DMS53 (cell line): ENCODE measurements at places on chromosomes 12 and 14.

- DNase-seq: peak; percentile 78
Measured at GRCh38 chr12:118055144-118055557, 5.8 kb downstream of the WSB2 start.

DNA sequence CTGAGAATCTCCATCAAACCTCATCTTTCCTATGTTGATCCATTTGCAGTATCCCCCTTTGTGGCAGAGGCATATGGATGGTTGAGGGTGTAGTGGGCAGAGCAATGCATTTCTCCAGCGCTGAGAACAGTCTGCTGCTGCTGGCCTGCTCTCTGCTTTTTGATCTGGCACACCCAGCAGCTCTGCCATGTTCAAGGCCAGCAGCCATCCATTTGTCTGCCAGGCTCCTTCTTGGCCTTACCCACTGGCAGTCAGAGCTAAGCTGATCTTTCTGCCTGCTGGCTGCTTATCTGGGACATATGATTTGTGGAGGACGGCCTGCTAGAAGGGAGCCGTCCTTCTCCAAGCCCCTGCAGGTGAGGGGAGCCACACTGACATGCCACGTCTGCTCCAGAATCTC lies 17.0 kb downstream of the NPC2 start:
- DNase-seq: no peak

- DNase-seq: no peak
Measured at GRCh38 chr14:88546621-88547385, 8.0 kb downstream of the PTPN21 start.

DNA sequence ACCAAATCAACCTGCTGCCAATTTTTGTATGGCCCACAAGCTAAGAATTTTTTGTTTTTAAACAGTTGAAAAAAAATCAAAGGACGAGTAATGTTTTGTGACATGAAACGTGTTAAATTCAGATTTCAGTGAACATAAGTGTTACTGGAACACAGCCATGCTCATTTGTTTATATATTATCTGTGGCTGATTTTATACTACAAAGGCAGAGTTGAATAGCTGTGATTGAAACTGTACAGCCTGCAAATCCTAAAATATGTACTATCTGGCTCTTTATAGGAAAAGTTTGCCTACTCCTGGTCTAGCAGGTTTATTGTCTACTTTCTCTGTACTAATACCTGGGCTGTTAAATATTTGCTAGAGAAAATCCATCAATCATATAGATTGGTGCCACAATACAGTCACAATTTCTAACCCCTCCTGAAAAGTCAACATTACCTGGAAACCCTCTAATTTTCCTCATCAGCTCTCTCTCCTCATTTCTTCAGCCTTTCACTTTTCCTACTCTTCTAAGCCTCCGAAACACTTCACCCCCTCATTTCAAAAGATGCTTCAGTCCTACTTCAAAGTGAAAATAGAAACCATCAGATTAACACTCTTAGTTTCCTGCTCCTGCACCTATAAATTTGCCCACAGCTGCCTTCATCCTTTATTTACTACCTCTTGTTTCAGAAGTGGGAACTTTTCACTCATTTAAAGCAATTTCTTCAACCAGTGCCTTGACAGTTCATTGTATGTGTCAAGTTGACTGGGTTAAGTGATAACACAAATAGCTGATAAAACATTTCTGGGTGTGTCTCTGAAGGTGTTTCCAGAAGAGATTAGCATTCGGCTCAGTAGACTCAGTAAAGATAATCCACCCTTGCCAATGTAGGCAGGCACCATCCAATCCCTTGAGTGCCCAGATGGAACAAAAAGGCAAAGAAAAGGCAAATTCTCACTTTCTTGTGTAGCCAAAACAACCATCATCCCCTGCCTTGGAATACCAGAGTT lies 18.0 kb upstream of the C2CD5 start:
- DNase-seq: no peak

DNA sequence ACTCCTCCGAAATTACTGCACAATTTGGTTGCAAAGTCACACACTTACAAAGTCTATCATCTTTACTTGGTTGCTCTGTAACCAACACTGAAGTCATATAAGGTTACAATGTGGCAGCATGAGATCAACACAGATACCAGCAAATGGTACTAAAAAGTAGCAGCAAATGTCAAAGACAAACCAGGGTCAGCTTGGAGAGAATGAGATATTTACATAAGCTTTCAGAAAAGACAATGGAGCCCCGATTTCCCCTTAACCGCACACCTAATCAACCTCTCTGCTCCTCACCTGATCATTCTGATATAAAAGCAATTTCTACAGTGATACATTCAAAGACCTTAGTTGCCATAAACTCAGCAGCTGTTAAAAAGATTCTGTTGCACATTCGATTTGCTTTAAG lies 76.4 kb upstream of the FOXN3 start:
- no peak for DNase-seq

GRCh38 chr14:62736048-62737043 lies 308.9 kb downstream of the KCNH5 start:
- DNase-seq: no peak

- peak; percentile 92 for DNase-seq
Measured at GRCh38 chr14:76929927-76930326, 98.6 kb downstream of the IRF2BPL start.

- DNase-seq: no peak
Measured at GRCh38 chr14:50920482-50921230, 23.6 kb downstream of the PYGL start.

- peak; percentile 26 for DNase-seq
Measured at GRCh38 chr12:28776220-28776619, 372.9 kb upstream of the FAR2 start.

GRCh38 chr12:69064734-69065443 lies 131.9 kb upstream of the CPM start:
- DNase-seq: peak; percentile 19

- DNase-seq: no peak
Measured at GRCh38 chr12:50200552-50201273, 33.5 kb upstream of the CERS5 start.

DNA sequence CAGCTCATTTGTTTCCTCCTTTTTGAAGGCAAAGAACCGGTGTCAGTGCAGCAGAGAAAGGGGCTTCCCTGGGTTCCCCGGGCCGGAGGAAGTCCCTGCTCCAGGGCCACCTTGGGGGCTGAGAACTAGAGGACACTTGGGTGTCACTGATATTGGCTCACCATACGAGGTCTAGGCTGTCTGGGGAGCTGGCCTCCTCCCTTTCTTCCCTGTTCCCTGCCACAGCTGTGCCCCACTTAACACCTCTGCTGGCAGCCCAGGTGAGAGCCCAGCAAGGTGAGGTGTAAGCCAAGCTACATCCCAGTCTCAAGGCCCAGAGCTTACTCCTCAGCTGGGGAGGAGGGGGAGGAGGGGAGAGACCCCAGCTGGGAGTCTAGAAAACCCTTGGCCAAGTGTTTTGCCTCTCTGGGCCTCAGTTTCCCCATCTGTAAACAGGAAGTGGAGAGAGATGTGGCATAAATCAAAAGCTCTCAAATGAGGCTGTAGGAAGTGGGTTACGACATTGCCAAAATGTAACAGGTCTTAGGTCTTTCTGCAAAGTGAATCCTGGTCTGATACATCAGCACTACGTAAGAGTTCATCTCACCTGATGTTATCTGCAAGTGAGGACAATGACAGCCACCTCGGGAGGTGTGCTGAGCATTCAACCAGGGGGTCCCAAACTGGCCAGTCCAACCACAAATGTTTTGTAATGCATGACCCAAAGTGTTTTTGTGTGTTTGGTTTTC lies 25.5 kb downstream of the RASAL1 start:
- no peak for DNase-seq

GRCh38 chr14:97458661-97459579 lies 661.7 kb downstream of the VRK1 start:
- DNase-seq: no peak

DNA sequence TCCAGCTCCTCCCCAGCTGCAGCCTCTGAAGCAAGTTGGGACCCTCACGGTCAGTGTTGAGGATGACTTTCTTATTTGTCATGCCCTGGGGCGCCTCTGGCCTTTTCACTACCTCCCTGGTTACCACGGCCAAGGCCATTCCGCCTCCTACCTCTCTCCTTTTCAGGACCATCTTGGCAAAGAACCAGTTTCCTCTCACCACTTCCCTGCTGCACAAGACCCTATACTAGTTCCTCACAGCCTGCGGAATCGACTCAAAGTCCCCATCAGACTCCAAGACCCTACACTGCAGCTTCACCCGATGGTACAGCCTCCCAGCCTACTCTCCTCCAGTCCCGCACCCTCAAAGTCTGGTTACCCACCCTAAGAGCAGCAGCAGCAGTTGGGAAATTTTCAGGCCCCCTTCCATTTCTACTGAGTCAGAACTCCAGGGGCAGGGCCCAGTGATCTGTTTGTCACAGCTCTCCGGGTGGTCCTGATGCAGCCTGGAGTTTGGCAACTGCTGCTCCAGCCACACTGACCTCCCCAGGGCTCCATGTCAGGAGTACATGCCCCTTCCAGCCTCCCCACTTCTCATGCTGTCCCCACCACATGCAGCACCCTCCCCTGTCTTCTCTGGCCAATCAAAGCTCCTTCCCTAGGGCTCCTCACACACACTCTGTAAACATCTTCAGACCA lies 5.4 kb downstream of the VWF start:
- DNase-seq: no peak

GRCh38 chr14:36671149-36671548 lies 9.5 kb downstream of the PAX9 start:
- no peak for DNase-seq

DNA sequence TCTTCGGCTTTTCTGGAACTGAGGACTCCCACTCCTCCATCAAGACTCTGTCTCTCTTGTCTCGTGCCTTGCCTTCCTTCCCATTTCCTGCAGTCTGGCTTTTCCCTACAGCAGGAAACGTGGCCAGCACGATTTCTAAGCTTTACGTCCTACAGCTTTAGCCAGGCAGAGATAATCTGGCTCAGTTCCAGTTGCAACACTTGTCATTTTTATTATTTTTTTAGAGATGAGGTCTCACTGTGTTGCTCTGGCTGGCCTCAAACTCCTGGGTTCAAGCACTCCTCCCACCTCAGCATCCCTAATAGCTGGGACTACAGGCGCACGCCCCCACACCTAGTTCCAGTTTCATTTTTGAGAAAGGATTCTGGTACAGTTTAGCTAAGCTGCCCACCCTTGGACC lies 19.9 kb downstream of the CALM1 start:
- no peak for DNase-seq

GRCh38 chr12:22257100-22257499 lies 77.4 kb downstream of the ST8SIA1 start:
- no peak for DNase-seq

DNA sequence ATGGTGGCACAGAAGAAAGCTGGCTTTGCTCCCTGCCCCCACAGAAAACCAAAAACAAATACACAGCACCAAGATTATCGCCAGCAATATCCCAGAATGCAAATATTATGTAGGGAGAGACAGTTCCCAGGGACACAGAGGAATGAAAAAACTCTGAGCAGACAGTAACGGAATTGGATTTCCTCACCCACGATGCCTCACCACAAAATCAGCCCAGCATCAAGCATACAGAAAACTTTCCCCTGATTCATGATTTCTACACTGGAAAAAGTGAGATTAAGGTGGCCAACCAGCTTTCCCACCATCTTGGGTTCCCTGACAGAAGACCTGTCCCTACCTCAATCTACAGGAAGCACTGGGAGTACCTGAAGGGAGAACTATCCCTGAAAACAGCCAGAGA lies 36.6 kb downstream of the PARP11 start:
- DNase-seq: no peak

DNA sequence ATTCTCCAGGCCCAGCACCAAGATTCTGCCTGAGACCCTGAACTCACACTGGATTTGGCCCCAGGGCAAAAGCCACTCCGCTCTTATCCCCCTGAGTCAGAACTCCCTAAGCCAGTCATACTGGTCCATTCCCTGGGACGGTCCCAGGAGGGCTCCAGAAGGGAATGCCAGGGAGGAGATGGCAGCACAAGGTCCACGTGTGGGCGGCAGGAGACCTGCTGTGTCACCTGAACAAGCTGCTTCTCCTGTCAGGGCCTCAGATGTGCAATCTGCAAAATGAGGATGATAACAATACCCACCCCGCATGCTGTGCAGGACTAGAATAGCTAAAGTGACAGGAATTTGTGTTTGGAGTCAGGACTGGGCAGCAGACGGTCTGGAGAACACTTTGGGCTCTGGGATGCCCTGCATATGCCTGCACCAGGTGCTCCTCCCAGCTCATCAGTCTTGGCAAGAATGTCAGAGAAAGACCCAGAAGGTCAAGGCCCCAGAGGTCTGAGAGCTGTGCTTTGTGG lies 40.3 kb downstream of the CMKLR1 start:
- DNase-seq: no peak

DNA sequence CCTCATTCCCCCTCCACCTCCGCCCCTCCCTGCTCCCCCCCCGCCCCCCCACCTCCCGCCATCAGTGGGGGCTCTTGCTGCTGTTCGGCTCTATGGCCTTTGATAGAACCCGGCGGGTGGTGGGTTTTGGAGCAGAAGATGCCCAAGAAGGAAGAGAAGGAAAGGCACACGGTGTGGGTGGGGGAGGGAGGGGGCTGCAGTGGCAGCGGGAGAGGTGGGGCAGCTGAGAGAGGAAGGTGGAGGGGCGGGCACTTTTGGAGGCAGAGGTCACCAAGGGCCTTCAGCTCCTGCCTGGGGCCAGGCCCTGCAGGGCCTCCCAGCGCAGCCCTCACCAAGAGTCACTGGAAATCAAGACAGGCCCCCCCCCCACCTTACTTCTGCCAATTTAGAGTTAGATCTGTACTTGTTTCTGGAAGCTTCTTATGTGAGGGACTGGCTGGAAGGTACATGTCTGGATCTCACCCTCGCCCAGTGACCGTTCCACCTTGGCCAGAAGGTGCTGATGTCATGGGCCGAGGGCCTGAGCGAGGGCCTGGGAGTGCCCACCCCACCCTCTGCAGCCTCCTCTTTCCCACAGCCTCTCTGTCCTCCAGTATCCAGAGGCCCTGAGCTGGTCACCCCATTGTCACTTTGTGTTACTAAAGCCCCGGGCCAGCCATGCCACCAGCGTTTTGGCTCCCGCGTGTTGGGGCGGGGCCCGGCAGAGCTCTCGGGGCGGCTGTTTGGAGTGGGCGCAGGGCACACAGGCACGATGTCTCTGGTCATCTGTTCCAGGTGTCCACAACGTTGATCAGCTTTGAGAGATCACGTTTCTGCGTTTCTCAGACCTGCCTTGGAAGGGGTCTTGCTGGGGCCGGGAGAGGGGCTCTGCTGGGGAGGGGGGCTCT lies 153.9 kb downstream of the KIF26A start:
- no peak for DNase-seq

DNA sequence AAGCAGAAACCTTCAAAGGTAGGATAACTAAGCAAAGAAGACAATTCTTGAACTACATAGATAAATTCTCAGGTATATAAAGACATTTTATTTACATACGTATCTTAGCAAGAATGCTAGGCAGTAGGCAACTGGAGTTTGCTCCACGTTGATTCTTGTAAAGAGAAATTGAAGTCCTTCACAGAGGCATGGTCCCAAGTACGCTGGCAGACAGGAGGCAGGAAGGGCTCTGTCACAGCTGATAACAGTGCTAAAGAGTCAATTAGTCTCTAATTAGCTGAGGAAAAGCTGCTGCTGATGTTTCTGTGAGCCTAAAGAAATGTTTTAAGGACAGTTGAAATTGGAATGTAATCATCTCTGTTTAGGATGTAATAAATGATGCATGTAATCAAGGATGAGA lies 146.8 kb downstream of the METTL25 start:
- no peak for DNase-seq
